ENCODE measurements at places on chromosomes 12 and 14.

DNA sequence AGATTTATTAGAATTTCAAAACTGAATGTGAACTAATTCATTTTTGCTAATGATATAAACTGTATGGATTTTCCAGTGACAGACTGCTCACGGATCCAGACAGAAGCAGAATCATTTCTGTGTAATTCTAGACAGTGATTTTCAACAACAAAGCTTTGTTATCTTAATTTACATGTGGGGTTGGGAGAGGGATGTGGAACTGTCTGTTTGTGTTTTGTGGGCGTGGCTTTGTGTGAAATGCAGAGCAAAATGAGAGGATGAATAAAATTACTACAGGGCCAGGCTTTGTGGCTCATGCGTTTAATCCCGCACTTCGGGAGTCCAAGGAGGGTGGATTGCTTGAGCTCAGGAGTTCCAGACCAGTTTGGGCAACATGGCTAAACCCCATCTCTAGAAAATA is 834.7 kb downstream of the GALC start:
- no peak for DNase-seq

DNA sequence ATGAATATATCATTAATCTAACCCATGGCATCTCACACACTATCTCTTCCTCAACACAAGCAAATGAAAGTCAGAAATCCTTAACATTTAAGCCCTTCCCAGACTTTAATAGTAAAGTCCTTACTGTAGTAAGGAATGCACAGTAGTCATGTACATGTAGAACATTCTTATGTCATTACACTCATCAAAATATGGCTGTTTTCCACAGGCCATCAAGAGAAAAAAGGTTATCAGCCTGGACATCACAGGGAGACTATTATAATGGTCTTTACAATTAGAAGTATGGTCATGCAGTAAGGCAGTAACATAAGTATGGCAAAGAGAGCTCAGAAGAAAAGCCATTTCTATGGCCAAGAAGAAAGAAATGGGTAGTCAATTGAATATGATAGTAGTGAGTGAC is 121.2 kb downstream of the SLC6A15 start:
- DNase-seq: no peak

- DNase-seq: no peak
These were observed 406.9 kb upstream of the CLEC14A start for GRCh38 chr14:38662781-38663180.

DNA sequence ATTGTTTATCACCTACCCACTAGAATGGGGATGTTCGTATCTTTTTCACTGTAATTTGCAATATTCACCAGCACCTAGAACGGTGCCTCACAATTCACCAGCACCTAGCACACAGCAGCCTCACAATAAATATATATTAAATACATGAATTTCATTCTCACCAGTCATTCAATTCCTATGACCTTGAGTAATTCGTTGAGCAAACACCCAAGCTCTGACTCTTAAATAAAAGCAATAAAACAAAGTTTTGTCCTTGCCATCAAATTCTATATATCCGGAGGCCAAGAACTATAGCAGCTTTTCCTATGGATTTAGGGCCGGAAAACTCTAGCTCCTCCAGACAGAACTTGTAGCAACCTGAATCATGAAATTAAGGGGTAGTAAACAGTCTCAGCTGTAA is 981 bp downstream of the VTI1B start:
- no peak for DNase-seq

GRCh38 chr12:16833376-16834015 is 227.5 kb upstream of the LMO3 start:
- DNase-seq: no peak

GRCh38 chr12:106769546-106769945 is 4.9 kb upstream of the RIC8B start:
- no peak for DNase-seq

DNA sequence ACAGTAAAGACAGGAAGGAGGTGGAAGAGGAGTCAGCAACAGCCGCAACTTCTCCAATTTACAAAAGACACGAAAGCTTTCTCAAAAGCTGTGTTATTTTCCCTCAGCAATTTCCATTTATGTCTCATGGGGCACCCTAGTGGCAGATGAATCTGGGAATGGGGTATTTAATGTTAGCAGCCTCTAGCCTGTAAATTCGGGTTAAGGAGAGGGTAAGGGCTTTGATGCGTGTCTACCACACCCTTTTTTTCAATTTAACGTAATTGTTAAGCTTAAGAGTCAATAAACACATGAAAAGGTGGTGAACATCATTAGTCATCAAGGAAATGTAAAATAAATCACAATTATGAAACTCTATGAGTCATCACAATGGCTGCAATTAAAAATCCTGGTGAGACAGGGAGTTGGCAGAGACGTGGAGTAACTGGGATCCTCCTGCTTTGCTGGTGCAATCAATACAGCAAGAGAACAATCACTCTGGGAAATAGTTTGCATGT is 986.4 kb downstream of the AACS start:
- DNase-seq: no peak

DNA sequence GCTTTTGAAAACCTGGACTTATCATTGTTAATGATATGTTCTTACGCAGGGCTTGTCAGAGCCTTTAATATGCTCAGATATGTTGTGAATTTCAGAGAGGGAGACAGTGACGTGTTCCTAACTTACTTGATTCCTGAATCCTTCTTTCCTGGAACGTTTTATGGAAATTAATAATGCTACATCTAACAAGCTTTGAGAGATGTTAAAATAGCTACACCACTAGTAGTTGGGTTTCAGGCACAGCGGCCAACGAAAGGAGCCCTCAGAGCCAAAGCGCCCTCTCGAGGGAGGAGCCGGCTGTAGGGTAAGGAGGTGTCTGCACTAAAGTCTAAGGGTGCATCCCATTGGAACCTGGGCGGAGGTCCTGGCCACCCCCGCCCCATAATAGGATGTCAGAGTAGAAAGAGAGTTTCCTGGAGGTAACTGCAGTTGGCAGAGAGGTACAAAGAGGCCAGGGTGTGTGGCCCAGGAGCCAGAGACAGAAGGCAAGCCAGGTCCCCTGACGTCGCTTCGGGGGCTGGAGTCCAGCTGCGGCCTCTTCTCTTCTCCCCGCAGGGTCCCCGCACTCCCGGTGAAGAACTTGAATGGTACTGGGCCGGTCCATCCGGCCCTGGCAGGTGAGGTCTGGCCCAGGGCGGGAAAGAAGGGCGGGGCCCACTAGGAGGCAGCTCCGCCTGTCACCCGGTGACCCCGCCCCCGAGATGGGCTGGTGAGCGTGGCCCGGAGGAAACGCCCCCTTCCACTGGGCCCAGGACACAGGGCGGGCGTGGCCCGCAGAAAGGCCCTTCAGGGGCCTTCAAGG is 36.3 kb downstream of the DTX1 start:
- peak; percentile 75 for DNase-seq

- DNase-seq: no peak
These were observed 29.0 kb upstream of the AMN start for GRCh38 chr14:102893452-102893851.

GRCh38 chr14:53710615-53711014 is 246.0 kb downstream of the BMP4 start:
- no peak for DNase-seq

DNA sequence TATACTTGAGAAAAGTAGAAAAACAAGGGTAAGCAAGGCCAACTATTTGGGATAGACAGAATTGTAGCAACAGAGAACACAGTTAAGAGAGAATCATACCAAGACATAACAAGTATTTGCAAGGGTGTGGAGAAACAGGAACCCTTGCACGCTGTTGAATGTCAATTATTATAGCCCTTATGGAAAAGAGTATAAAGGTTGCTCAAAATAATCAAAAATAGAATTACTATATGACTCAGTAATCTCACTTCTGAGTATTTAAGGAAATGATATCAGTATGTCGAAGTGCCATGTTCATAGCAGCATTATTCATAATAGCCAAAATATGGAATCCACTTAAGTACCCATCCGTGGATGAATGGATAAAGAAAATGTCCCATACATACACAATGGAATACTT is 193.3 kb downstream of the PHLDA1 start:
- no peak for DNase-seq

- DNase-seq: no peak
These were observed 16.6 kb upstream of the SUSD6 start for GRCh38 chr14:69594846-69595245.

GRCh38 chr12:31308116-31308515 is 17.8 kb downstream of the SINHCAF start:
- DNase-seq: no peak

DNA sequence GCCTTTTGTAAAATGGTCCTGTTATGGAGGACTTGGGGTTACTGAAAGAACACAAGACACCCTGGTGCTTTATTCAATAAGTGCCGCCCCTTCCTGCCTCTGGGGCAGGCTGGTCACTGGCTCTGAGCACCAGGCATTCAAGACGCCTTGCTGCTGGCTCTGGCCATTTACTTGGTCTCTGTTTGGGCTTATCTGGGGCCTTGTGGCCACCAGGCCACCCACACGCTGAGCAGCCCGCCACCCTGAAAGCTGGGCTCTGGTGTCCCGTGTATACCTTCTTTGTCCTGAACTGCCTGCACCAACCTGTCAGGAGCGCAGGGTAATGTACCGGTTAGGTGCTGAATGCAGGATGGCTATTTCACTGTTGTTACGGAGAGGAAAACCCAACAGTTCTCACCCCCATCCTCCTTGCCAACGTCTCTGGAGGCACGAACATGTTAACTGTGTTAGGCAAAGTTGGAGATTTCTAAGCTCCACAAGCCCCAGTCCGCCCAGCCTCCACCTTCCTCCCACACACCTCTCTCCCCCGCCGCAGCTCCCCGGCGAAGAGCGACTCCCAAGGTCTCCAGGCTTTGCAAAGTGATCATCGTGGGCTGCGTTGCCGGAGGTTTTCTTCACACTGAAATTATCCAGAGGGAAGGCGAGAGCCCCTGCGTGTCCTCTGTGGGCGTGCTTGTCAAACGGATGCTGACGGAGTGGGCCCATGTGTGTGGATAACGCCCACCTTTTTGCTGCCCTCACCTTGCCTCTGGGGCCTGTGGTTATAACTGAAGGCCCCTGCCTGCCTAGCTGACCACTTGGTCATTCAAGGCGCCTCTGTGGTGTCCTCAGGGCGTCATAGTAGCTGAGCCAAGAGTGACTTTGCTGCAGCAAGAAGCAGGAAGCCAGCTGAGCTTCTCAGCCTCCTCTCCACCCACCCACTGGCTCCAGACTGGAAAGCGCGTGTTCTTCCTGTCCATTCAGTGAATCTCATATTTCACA is 18.8 kb upstream of the BEGAIN start:
- DNase-seq: no peak

DNA sequence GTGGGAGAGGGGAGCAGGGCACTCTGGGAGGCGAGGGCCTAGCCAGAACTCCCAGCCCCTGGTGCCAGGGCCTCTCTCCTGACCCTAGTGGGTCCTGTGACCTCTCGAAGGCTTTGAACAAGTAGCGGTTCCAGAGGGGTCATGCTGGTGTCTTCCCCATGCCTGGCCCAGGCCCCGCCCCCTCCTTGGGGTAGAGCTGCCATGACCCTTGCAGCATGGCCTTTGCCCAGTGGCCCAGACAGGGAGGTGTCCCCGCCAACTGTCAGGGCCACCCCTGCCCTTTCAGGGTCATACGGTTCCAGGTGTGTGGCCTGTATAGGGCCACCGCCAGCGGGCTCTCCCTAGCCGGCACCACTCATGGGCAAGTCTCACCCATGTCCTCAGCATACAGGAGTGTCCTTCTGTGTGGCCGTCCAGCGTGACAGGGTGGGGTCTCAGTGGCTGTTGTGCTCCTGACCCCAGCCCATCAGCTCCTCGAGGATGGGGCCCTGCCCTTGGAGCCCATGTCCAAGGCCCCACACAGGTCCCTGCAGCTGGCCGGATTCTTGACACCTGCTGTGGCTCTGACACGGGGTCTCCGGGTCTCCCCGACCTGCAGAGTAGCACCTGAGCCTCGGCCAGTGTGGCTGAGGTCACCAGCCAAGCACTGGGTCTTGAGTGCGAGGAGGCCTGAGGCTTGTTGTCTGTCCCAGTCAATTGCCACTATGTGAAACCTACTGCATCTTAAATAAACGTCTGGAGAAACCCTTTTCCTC is 34.6 kb downstream of the PACS2 start:
- no peak for DNase-seq

GRCh38 chr12:27754795-27755194 is 25.2 kb upstream of the KLHL42 start:
- no peak for DNase-seq

- DNase-seq: no peak
These were observed 15.6 kb upstream of the DYNC1H1 start for GRCh38 chr14:101948666-101949216.

DNA sequence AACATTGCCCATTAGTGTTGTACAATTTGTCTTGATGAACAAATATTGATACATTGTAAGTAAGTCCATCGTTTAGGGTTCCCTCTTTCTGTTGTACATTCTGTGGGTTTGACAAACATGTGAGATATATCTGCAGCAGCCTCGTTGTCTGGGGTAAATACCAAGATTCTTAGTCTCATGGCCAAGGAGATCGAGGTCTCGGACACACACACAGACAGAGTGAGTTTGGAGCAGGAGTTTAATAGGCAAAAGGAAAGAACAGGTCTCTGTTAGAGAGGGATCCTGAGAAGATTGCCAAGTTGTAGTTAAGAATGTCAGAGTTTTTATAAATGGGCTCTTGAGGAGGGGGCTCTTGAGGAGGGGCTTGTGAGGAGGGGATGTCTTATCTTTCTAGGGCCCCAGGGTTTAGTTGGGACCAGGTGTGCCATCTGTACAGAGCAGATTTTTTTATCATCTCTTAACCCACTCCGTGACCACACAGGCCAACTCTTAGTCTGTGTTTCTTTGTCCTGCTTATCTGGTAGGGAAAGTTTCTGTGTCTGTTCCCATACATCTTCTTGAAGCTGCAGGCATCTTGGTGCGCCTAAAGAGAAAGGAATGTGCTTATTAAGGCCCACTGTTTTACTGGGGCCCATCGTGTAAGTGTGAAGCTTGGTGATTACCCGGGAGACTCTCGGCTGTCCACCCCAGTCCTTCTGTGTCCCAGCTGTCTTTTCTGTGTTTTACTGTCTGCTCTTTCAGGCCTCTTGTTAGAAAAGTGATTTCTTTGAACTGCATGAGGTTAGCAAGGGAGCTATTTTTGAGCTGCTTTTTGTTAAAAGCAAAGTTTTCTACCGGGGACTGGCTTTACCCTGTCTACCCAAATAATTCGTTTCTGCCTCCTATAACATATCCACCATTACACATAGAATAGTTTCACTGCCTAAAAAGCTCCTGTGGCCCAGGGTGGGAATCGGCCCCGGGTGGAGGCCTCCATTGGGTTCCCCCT is 22.4 kb upstream of the CLEC2D start:
- DNase-seq: no peak

- no peak for DNase-seq
These were observed 401.4 kb downstream of the RPL10L start for GRCh38 chr14:46250113-46250703.
